Cortex of kidney (tissue), 1 donor: ENCODE measurements at places on chromosomes 2 and 18.

DNA sequence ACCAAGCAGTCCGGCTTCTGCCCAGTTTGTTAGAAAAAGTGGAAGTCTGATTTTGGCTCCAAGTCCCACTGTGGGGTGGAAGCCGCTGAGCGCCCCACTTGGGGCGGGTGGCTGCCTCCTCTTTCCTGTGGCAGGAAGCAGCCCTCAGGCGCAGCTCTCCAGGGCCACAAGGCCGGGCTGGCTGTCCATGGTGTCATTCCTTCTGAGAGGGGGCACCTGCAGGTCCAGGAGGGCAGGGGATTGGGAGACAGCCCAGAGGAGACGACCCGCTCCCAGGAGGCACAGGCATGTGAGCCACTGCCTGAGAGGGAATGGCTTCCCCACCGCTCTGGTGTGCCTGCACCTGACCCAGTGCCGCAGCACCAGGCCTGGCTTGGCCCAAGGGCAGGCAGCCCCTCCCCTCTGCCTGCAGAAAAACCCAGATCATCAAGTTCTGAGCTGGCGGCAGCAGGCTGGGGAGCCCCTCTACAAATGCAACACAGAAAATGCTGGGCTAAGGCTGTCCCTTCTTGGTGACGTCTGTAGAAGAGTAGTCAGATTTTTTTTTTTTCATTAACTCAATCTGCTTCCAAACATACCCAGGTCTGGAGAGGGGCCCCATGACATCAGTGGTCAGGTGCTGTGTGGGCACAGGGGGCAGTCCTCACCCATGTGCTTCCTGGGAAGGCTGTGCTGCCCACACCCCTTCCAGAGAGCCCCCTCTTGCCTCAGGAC lies 38.4 kb downstream of the HS6ST1 start:
- DNase-seq = no peak

DNA sequence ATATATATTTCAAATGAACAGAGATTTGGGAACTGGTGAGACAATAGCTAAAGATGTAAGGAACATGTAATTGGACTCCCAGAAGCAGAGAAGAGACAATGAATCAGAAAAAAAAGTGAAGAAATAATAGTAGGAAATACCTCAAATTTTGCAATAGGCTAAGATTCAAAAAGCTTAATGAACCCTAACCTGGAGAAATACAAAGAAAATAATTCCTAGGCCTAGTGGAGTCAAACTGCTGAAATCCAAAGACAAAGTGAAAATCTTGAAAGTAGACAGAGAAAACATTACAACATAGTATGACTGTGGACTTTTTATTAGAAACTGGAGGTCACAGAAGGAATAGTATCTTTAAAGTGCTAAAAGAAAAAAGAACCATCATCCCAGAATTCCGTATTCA lies 76.7 kb downstream of the LAMA3 start:
- no peak for DNase-seq

DNA sequence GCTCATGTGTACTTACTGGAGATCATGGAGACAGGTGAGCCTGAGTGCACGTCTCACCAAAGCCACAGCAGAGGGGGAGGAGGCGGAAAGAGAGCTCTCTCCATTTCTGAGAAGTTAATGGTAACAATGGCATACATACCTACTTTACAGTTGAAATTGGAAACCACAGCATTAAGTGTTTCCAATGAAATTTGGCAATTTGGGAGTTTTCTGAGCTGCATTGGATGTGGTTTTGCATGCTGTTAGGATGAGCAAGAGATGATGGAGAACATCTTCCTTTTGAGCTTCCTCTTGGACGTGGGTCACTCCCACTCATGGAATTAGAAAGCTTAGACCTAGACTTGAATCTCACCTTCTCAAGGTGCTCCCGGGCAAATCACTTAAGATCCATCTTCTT lies 25.5 kb upstream of the IL37 start:
- no peak for DNase-seq

- no peak for DNase-seq
Measured at GRCh38 chr2:110866045-110866444, 133.7 kb downstream of the ACOXL start.

DNA sequence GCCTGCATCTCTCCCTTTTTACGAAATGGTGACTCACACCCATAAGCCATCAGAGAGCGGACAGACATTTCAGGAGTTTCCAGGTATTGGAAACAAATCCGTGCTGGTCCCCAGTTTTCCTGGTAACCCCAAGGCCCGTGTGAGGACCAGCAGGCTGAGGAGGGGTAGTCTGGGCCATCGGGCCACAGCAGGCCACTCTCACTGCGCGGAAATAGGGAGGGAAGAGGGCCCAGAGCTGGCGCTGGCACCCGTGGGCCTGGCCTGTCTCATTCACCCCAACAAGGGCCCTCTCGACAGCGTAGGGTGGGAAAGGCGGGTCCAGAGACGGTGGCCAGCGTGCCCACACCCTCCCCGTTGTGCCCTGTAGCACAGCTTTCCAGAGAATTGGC lies 13.7 kb upstream of the FAHD2A start:
- DNase-seq = no peak

DNA sequence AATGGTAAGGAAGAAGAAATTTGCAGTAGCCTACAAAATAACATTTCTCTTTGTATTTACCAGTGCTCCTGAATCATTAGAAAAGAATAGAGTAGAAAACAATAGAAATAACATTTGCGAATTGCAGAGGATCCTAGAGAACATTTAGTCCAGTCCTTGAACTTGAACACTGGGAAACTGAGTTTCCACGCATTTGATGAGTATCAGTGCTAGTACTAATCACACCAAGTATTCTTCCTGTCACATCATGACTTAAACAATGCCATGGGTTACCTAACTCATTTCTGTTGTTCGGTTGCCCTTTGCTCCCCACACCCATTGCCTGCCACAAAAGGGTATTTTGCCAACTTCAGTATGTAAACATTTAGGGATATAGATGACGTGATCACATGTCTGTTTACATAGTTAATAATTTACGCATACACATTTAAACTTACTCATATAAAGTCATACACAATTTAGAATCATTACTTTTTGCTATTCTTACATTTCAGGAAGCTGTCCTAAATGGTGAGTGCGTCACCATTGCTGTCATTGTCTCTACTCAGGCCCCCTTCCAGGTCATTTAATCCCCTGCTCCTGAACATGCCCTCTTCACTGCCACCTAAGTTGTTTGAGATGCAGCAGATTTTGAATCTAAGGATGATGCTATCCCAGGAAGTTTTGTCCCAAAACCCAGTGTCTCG lies 42.3 kb downstream of the CRIM1 start:
- DNase-seq = no peak

- DNase-seq = no peak
Measured at GRCh38 chr2:43073401-43073825, 153.0 kb downstream of the ZFP36L2 start.

DNA sequence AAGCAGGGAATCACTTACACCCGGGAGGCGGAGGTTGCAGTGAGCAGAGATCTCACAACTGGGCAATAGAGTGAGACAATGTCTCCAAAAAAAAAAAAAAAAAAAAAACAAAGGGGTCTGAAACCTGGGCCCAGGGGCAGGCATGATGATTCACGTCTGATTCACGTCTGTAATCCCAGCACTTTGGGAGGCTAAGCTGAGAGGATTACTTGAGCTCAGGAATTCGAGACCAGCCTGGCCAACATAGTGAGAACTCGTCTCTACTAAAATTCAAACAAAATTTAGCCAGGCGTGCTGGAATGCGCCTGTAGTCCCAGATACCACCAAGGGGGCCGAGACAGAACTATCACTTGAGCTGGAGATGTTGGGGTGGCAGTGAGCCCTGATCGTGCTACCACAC lies 30.3 kb downstream of the TEX44 start:
- DNase-seq = no peak

DNA sequence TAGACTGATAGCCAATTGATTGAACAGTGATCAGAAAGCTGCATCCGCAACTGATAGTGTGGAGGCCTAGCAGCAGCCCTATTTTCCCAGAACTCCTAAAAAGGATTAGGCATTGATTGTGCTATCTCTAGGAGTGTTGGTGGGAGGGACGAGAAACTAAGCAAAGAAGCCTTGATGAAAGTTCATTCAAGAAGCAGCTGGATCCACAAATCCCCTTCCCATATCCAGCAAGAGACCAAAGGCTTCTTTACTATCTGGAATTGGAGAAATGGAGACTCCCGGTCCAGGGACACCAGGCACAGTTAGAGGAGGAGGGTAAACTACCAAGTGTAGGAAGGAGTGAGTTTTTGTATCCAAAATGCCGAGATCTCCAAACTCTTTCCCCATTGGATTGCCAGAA lies 151.5 kb downstream of the ALK start:
- DNase-seq = no peak

DNA sequence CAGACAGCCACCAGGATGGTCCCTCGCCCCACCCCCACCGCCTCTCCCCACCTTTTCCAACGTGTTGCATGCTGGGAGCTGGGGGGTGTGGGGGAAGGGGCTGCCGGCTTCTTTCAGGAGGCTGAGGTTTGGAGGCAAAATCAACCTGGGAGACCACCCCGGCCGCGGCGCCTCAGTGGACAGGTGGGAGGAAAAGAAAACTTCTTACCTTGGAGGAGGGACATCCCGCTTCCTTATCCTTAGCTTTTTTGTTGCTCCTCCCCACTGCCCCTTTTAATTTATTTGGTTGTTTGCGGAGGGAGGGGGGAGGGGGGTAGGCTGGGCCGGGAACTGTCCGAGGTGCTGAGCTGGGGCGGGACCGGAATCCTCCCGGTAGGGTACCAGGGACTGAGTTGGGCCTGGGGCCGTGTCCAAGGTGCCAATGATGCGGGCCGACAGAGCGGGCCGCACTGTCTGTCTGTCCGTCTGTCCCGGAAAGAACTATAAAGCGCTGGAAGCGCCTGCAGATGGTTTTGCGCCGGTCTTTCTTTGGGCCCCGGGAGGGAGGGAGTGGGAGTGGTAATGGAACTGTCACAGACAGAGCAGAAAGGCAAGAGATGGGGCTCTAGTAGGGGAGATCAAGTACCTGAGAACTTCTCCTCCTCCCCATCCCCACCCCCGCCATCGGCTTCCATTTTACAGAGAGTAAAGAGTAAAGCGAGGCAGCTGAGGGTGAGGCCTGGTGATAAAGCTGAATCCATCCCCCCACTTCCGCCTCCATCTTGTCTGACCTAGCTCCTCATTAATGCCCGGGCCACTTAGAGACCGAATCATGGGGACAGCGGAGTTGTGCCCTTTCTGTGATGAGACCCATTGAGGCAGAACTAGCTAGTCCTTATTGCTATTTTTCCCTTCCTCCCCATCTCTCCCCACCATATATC lies 2.4 kb downstream of the CDK5R2 start:
- no peak for DNase-seq
